ENCODE measurements at places on chromosomes 11 and 22. TPM values are rescaled to one million over a fixed set of nuclear protein-coding genes. Genes with fewer than 3 reads are reported as not detected.

DNA sequence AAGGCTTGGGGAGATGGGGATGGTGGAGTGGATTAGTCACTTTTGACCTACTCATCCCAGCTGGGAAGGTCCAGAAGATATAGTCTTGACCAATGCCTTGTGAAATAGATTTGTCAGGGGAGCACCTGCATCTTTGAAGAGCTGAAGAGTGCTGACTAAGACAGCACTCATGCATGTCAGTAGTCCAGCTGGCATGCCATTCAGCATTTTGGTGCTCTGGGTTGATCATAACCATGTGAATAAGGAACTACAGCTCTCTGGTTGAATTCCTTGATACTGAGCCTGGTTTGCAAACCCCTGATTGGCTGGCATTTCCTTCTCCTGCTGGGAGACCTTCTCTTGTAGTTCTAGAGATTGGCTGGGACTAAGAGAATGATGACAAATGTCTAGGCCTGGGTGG lies 106.8 kb upstream of the ALX4 start:
- peak; percentile 32 for DNase-seq

DNA sequence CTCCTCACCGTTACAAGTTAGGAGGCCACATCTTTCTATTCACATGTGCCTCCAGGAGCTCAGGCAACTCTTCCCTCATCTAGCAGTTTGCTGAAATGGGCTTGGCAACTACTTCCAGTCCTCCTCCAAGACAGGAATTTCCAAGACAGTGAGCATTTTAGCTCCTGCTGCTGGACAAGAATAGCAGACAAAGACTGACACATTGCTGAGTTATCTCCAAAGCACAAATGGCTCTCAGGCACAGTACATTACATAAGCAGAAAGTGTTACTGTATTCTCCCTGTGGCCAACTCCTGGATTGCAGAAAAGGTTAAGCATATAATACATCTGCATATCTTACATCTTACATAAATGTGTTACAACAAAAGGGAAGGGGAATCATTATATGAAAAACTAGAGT lies 83.2 kb upstream of the POU2AF2 start:
- peak; percentile 30 for DNase-seq

DNA sequence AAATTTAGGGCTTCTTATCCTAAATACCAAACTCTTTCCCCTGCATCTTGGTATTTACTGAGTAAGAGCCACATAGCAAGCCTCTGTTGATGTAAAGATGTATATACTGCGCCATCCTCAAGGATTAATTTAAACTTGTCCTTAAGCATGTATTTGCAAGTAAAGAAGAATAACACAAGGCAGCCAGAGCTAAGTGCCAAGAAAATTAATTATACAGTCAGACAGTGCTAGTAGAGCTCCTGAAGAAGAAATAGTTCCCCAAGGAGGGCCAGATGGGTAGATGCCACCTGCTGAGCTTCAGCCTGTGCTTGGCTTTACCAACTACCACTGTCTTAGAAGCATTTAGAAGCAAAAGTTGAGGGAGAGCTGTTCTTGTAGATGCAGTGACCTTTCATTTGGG lies 470.0 kb downstream of the BUD13 start:
- DNase-seq: no peak

EXPH5 gene
- total RNA-seq: 5.5 TPM

MEI1 gene
- total RNA-seq: not detected

DNA sequence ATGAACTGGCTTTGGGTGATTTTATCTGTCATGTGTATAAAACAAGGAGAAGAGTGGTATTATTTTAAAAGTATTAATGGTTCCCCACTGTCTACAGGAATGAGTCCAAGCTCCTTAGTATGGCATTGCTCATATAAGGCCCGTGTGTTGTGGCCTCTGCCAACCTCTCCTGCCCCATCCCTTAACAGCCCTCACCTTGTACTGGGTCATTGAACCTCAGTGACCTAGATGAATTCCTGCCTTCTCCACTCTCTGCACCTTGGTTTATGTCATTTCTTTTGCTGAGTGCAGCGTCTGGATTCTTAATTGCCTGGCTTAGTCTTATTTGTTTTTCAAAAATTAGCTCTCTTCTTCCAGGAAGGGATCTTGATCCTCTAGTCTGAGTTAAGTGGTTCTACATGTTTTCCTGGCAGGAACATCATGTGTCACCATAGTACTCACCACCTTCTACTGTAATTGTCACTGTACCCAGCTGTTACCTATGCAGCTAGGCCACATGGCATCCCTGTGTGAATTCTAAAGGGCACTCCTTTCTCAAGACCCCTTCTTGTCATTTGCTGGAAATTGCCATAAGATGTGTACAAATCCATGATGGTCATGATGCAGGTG lies 36.2 kb upstream of the POGLUT3 start:
- no peak for DNase-seq

GRCh38 chr11:16773981-16774935 lies 35.8 kb downstream of the C11orf58 start:
- no peak for DNase-seq

GRCh38 chr11:69460540-69461257 lies 20.8 kb upstream of the LINC01488 start:
- DNase-seq: peak; percentile 77

DNA sequence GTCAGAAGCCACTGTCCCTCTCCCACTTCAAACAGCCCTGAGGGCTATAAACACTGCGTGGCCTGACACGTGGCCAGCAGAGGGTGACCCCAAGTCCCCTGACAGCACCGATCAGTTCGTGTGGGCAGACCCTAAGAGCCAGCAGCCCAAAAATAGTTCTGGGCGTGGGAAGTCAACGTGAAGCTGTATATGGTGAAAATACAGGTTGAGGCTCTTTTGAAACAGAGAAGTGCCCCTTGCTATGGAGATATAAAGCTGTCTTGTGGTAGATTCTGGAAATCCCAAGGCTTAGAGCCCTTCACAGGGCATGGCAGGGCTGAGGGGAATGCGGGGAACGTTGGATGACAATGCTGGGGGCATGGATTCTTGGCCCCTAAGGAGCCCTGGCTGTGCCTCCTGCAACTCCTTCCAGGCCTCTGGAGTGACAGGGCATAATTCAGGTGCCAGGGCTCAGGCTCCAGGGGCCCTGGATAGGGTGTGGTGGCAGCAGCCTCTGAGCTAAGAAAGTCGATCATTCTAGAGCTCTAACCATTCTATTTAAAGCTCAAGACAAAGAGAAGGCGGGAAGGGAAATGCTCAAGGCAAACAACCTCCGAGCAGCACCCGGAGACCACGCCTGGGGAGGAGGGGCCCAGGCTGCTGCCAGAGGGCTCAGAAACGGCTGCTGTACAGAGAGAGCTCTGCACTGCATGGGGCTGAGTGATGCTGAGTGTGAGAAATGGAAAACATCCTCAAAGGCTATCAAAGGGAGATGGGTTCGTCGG lies 60.4 kb upstream of the CD5 start:
- peak; percentile 1 for DNase-seq

YPEL4 gene
- total RNA-seq: 0.32 TPM

DNA sequence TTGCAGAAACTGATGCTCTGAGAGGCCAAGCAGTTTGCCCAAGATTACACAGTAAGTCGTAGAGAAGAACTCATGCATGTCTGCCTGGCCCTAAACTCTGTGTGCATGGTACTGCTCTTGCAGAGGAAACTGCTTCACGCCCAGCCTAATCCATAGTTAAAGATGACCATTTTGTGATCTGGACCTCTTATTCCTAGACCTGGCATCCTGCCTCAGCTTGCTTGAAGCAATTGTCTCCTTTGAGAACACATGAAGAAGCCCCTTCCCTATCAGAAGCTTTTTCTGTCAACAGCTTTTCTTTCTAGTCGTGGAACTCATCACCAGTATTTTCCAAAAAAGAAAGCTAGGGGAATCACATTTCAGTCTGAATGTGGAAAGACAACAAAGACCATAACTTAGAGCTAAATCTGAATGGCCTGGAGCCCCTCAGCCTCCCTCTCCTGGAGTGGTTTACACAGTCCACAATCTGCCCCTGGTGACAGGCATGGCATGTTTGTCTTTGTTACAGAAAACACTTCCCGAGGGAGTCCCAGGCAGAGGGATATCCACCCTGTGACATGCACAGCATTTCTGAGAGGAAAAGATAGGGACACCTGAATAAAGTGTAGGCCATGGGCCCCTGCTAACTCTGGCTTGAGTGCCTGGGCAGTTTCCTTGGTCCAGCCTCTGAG lies 2.9 kb upstream of the FZD4 start:
- no peak for DNase-seq

DTX4 gene
- total RNA-seq: 1.2 TPM

GRCh38 chr22:21569459-21570170 lies 2.1 kb downstream of the UBE2L3 start:
- no peak for DNase-seq

All from LHCN-M2 (cell line).